ENCODE measurements at places on chromosomes 11 and 22. TPM values are rescaled to one million over a fixed set of nuclear protein-coding genes. Genes with fewer than 3 reads are reported as not detected.

- no peak for DNase-seq
Measured at GRCh38 chr11:78050964-78051831, 12.5 kb upstream of the THRSP start.

GRCh38 chr11:35796562-35796961 is 134.0 kb downstream of the TRIM44 start:
- DNase-seq: no peak

DNA sequence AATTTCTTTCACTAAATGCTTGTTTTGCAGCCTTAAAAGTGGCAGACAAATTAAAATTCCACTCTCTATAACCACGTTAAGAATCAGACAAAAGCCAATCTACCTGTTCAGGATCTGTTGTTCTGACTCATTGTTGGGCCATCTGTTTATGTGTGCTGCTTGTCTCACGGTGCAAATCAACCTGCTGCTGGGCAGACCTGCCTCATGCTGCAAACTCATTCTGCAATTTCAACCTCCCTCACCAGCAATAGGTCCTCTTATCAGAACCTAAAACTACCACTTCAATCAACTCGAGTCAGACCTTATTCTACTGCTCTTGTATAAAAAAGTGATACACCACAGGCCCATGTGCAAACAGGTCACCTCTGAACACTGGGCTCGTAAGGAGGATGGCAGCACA is 75.1 kb downstream of the LARGE2 start:
- DNase-seq: peak; percentile 77

DNA sequence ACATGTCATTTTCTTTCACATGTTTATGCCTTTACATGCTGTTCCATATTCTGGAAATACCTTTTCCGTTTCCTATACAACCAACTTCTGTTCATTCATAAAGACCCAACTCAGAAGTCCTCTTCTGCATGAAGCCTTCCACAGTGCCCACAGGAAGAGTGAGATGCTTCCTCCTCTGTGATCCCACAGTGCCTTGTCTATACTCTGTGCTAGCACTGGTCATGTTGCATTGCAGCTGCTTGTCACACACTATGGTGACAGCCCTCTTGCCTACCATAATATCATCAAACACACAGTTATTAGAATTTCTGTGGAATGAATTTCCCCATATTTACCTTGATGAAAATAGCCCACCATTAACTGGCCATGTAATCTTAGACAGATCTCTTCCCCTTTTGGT is 8.9 kb downstream of the PARVA start:
- DNase-seq: no peak

- no peak for DNase-seq
Measured at GRCh38 chr11:48043991-48044512, 63.7 kb downstream of the PTPRJ start.

GRCh38 chr22:42287174-42287890 is 16.9 kb upstream of the TCF20 start:
- no peak for DNase-seq

GRCh38 chr11:66938582-66939135 is 19.5 kb downstream of the PC start:
- DNase-seq: no peak

DNA sequence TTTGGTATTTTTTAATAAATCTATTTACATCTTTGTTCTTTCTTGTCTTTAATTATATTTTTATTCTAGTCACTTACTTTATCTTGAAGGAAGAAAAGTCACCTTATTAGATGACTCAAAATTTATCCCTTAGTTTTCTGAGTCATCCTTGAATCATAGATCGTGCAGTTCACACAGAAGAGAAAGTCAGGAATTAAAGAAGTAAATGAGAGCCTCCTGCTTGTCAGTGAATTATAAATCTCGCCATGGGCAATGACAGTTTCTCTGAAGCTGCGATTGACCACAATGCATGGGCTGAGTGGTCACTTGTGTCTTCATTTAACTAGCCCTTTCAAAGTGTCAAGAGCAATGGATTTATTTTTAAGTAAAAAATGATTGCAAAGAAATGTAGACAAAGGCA is 91.2 kb downstream of the LUZP2 start:
- no peak for DNase-seq

DNA sequence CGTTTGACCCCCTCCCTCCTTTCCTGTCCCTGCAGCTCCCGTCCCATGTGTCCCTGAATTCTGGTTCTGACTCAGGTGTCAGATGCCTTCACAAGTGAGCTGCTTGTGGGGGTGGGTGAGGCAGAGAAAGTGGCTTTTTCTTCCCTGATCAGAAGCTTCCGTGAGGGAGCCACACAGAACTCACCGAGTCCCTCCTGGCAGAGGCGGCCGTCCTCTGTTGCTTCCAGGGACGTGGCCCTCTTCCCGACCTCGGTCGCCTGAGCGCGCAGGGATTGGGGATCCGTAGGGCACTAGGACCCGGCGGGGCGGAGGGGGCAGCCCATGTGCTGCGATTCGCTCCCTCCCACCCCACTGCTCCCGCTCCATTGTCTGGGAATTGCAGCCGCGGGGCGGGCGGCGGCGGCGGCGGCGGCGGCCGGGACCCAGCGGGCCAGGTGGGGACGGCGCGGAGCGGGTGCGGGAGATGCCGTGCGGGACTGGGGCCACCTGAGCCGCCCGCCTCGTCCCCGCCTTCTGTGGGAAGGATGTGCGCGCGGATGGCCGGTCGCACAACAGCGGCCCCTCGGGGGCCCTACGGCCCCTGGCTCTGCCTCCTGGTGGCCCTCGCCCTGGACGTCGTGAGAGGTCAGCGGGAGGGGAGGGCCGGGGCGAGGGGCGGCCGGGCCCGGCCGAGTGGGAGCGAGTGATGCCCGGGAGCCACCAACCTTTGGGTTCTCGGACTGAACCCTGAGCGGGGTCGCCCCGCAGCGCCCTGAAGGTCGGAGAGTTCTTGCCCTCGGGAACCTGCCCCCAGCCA is at the start of gene TMEM132A:
TMEM132A (plus strand) TSS at position 351 of the 796 bp plus-strand sequence; CDS start at position 525, 174 bp downstream.
- DNase-seq: peak; percentile 95

GRCh38 chr22:30823015-30823370 is 128.3 kb downstream of the OSBP2 start:
- DNase-seq: peak; percentile 63

GRCh38 chr11:28384418-28384817 is 276.2 kb downstream of the METTL15 start:
- no peak for DNase-seq

GRCh38 chr11:88594274-88594950 is 256.9 kb upstream of the CTSC start:
- no peak for DNase-seq

- DNase-seq: no peak
Measured at GRCh38 chr22:20721409-20722218, 52.3 kb upstream of the SERPIND1 start.

DNA sequence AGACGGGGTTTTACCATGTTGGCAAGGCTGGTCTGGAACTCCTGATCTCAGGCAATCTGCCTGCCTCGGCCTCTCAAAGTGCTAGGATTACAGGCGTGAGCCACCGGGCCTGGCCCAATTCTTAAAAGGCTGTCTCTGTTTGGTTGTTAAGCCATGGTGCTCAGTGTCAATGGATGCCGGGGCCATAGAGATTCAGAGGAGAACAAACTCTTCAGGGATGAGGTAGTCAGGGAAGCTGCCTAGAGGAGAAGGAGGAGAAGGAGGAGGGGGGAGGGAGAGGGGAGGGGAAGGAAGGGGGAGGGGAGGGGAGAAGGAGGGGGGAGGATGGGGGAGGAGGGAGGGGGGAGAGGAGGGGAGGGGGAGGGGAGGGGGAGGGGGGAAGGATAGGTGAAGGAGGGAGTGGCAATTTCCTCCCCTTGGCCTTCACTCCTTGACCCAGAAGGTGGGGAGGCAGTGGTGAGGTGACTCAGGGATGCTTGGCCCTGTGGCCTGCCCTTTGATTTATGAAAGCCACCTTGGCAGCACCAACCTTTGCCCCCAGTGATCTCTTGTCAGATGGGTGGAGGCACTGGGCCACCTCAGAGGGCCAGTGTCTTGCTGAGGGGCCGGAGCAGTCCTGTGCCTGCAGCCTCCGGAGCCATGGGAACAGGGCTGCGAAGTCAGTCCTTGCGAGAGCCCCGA is at the start of gene C11orf86:
C11orf86 (plus strand) TSS at position 581 of the 681 bp plus-strand sequence; CDS start at position 640, 59 bp downstream.
- DNase-seq: no peak

- DNase-seq: no peak
Measured at GRCh38 chr11:9089636-9090035, 1.8 kb downstream of the SCUBE2 start.

DNA sequence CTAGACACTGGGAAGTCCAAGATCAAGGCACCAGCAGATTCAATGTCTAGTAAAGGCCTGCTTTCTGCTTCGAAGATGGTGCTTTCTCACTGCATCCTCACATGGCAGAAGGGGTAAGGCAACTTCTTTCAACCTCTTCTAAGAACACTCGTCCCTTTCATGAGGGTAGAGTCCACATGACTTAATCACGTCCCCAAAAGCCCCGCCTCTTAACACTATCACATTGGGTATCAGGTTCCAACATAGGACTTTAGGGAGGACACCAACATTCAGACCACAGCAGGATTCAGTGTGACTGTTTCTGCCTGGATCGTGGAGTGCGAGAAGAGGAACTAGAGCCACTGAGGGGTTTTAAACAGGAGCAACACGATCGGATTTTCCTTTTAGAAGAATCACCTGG is 3.7 kb upstream of the TIRAP start:
- no peak for DNase-seq

DNA sequence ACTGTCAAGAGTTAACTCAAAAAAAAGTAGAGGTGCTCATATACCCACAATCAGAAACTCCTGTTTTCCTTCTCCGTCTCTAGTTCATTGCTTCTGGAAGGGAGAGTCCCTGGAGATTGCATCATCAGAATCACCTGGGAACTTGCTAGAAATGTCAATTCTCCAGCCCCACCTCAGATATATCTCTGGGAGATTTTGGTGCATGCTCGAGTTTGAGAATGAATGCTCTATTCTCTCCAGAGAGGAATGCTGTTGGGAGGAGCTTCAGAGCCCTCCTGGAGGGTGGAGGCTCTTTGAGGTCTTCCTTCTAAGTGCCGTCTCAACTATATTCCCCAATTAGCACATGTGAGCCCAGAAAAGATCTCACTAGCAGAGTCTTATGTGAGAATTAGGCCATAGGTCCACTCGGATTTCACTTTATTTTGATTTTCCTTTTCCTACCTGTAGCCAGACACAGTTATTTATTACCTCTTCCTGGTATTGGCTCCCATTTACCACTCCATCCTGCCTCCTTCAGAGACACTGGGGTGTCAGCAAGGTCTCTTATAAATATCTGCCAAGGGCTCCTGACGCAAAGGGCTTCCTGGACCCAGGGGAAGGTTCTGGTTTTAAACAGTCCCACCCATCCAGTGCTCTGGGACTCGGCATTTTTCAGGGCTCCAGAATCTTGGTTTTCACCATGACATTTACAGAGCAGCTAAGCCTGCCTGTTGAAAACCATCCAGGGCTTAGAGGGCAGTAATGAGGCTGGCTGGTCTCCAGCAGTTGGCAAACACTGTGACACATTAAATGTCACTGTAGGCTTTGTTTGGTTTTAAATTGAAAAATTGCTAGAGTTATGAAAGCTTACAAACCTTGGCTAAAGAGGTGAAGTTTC is 136.2 kb downstream of the CD44 start:
- peak; percentile 78 for DNase-seq

DNA sequence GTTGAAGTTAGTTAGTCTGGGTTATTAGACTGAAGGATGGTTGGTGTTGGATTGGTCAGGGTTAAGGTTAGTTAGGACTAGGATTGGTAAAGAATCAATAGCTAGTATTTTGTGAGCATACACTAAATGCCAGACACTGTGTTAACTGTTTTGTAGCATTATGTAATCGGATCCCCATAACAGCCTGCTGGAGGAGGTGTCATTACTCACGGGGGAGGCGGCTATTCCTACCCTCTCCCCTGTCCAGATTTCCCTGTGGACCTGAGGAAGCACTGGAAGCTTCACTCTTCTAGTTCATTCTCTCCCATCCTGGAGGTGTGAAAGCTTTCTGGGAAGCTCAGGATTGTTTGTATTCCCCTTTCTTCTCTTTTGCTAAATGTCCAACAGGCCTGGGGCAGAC is 40.5 kb upstream of the KCNJ11 start:
- DNase-seq: no peak

GRCh38 chr11:59582006-59582405 is 33.6 kb downstream of the OSBP start:
- DNase-seq: no peak

The MMP11 gene
- total RNA-seq: 6.4 TPM

The CHRDL2 gene
- not detected for total RNA-seq

The PATE4 gene
- not detected for total RNA-seq

The C11orf21 gene
- 0.27 TPM for total RNA-seq

The C11orf42 gene
- total RNA-seq: not detected

The MAPK8IP2 gene
- 38.4 TPM for total RNA-seq

The GNG3 gene
- total RNA-seq: 37.2 TPM

The CNTF gene
- total RNA-seq: 3.7 TPM

The APOBEC3A gene
- total RNA-seq: not detected

The DYNC2H1 gene
- total RNA-seq: 69.2 TPM

The EHBP1L1 gene
- 11.4 TPM for total RNA-seq
